ENCODE measurements at places on chromosomes 3 and 15.

- peak; percentile 37 for DNase-seq
Observed at GRCh38 chr3:52171514-52172261, 17.5 kb upstream of the POC1A start.

DNA sequence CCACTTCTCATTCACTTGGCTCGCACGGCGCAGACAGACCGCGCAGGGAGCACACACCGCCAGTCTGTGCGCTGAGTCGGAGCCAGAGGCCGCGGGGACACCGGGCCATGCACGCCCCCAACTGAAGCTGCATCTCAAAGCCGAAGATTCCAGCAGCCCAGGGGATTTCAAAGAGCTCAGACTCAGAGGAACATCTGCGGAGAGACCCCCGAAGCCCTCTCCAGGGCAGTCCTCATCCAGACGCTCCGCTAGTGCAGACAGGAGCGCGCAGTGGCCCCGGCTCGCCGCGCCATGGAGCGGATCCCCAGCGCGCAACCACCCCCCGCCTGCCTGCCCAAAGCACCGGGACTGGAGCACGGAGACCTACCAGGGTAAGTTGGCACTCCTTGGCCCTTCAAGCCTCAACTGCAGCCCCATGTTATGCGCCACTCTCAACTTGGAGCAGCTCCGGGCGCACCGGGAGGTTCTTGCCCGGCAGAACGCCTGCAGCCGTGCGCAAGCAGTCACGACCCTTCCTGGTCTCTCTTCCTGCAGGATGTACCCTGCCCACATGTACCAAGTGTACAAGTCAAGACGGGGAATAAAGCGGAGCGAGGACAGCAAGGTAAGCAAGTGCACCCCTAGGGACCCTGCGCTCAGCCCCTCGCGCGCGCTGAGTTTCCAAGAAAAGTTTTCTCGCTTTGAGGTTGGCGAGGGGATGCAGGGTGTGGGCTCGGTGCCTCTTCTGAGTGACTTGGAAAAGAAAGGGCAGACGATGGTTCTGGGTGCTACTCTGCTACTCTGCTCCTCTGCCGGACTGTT is at the start of gene BHLHE40:
Gene BHLHE40 (plus strand): TSS at position 10 of the 801 bp plus-strand sequence. CDS start 282 bp downstream, at position 292.
- DNase-seq, result no peak

DNA sequence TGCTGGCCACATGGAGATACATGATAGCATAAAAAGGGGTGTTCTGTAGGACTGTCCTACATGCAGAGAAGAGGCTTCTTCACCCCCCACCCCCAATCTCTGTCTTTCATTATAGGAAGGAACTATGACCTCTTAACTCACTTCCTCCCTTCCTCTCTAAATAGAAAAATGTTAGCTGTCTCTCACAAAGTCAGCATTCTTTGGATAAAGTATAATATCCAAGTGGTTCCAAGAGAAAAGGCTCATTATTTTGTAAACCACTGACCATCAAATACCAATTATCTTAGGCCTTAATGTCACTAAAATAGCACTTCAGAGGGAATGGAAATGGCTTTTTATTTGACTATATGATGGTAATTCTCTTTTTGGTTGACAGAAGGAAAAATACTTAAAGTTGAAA is 95.3 kb upstream of the SLC2A2 start:
- DNase-seq, result no peak

GRCh38 chr15:81941479-81941878 is 104.3 kb downstream of the MEX3B start:
- no peak for DNase-seq

- DNase-seq, result no peak
Observed at GRCh38 chr3:41290736-41291135, 91.4 kb downstream of the CTNNB1 start.

GRCh38 chr3:12993517-12994356 is 79.5 kb downstream of the IQSEC1 start:
- no peak for DNase-seq

DNA sequence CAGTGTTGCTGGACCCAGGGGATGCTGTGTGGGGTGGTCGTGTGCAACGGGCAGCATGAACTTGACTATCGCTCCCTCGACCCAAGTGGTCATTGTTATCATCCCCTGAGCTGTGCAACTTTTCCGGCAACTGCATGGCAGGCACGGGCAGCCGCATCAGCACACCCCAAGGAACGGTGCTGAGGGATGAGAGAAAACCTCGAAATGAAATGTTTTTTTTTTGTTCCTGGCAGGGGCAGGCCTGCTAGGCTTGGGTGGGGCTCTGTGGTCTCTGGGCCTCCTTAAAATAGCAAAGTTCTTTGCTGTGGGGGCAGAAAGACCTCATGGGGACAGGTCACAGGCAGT is 51.4 kb downstream of the CORO2B start:
- no peak for DNase-seq

- DNase-seq, result peak; percentile 88
Observed at GRCh38 chr15:85689729-85690128, 105.0 kb downstream of the KLHL25 start.

DNA sequence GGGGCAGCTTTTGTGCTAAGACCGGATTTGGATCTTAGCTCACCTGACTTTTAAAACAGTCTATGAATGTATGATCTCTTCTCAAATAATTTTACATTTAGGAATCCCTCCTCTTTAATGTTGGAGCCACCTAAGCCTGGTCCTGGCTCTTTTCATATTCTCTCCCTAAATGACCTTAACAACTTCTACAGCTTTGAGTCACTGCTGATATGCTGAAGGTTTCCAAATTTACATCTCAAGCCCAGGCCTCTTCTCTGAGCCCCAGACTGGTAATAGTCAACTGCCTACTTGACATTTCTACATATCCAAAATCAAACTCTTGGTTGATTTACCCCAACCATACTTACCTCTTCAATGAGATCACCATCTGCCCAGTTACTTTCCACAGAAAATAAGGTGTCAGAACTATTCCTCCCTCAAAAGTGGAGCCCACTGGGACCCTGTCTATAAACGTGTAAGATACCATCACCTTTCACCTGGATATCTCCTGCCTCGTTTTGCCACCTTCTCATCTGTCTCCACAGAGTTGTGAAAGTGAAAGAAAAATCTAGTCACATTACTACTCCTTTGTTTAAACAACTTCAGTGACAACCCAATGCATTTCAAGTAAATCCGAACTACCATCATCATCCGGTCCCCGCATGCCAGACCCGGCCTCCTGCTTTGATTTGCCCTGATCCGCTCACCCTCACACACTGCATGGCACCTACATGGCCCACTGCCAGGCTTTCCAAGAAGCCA is 48.8 kb downstream of the UBP1 start:
- DNase-seq, result no peak

DNA sequence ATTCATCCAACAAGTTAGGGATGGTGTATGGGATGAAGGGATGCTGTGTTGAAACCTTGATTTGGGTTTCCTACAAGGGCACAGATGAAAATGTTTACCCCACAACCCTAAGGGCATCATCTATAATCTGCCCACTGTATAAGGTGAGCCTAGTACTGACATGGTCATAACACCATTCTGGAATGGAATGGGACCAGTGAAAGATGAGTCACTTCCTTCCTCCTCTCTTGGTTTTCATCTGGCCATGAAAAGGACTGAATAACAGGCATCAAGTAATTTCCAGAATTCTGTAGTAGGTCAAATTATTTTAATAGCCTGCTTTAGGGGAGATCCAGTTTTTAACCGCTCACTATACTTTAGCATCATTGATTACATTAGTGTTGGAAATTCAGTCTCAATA is 538.6 kb downstream of the NR2F2 start:
- DNase-seq, result no peak

DNA sequence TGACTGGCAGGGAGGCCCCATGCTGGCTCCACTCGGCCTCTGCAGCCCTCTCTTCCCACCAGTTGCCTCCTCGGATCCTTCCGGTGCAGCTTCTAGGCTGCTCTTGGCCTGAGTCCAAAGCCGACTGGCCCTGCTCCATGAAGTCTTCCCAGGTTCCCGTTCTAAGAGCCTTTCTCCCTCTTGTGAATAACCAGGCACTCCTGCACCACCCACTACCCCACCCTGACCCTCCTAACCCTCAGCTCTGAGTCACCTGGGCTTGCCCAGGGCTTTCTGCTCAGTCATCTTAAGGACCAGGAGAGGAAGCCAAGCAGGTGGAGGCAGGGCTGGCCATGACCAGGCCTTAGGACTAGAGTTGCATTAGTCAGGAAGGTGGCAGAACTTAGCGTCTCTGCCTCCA is 28.1 kb upstream of the CNBP start:
- DNase-seq, result peak; percentile 31

DNA sequence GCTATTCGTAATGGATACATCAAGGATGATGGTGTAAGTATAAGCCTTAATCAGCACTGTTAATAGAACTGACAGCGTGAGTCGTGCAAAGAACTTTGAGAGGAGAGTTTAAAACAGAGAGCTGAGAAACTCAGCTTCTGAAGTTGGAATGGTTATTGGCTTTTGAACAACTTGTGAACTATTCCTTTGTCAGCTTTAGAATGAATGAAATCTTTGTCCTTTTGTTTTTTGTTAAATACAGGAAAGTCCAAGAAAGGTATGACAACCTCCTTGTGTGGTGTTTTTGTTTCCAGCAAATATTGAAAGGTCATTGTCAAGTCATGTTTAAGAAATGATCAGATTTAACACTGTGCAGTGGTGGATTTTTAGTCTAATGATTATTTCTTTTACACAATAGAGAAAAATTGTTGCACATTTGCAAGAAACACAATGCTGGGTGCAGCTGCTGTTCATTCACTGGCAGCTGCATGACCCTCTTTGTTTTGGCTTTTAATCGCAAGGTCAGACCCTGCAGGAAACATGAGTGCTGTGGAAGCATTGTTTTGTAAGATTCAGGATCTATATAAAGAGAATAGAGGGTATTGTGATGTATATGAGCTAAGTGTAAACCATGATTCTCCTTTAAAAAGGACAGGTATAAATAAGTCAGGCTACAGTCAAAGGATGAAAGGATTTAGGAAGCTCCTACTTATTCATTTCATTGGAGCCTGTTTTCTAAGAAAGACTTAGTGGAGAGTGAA is 21.7 kb upstream of the ABHD10 start:
- DNase-seq, result no peak

DNA sequence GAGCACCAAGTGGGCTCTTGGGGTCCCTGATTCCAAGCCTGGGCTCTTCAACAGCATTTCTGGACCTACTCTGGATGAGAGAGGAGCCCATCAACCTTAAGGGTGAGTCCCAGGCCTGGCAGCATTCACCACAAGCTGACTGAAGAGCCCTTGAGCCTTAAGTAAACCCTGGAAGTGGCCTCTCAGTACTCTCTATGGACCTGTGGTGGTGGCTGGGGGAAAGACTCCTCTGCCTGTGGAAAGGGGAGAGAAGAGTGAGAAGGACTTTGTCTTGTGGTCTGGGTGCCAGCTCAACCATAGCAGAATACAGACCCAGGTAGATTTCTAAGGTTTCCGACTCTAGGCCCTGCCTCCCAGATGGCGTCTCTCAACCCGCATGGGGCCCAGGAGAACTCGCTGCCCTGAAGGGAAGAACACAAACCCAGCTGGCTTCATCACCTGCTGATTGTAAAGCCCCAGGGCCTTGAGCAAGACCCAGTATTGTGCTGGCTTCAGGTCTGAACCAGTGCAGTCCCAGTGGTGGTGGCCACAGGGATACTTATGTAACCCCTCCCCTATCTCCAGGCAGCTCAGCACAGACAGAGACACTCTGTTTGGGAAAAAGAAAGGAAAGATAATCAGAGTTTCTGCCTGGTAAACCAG is 71.4 kb downstream of the TFDP2 start:
- no peak for DNase-seq

- no peak for DNase-seq
Observed at GRCh38 chr15:40469776-40470390, 901 bp upstream of the CHST14 start.

- DNase-seq, result peak; percentile 39
Observed at GRCh38 chr15:58477170-58477569, 45.4 kb downstream of the LIPC start.

DNA sequence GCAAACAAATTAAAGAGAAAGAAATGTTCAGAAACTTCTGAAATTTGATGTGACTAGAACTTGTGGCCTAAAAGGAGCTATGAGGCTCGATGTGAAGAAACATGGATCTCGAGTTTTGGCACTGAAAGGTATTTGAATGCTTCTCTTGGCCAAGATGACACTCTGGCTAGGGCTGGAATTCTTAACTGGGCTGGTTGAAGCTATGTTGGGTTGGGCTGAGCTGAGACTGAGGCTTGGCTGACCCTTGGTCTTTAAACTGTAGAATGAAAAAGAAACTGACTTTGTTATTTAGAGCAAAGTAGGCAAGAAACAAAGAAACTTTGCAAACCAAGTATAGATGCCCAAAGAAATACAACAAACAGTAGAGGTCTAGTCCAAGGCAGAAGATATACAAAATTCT is 28.1 kb upstream of the CLDN16 start:
- no peak for DNase-seq
